ENCODE measurements at places on chromosomes 12 and 14.

GRCh38 chr14:93619176-93619793, 169.0 kb downstream of the PRIMA1 start:
- peak; percentile 4 for DNase-seq

DNA sequence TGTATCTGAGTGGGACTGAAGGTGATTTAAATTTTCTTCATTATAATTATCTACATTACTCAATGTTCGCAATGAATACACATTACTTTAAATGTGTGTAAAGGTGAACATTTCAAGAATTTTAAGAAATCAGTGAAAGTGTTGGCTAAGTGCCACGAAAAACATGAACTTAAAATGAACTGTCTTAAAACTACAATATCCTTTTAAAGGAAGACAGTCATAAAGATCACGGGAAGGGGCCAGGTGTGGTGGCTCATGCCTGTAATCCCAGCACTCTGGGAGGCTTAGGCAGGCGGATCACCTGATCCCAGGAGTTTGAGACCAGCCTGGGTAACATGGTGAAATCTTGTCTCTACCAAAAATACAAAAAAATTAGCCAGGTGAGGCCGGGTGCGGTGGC, 11.2 kb downstream of the MOK start:
- DNase-seq: no peak

DNA sequence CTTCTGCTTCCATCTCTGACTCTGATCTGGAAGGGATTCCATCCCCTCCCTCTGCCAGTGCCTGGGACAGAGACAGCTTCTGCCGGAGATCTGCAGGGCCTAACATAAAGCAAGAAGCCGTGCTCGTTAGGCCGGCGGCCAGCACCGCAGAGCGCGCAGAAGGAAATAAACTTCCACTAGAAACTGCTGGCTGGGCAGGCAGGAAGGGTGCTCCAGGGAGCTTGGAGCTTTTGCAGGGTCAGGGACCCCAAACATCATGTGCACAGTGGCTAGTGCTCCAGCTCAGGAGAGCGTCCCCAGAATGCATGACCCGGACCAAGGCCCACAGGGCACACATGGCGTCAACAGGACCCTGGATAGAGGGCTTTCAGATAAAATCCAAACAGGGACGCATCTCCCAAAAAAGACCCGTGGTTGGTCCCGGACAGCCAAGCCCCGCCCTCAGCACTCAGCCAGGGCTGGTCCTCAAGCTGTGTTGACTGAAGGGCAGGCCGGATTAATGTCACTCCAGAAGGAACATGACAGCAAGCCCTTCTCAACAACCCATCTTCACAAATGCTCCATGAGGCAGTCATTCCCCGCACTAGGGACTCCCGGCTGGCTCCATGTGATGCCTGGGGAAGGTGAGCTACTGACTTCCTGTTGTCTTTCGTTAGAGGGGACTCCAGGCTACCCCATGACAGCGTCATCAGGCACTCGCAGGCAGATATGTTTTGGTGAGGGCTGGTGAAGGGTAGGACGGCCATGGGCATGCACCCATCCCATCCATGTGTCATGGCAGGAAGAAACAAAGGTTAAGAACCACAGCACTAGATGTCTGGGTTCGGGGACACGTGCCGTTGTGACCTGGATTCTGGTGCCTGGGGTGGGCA, 121.5 kb downstream of the CALM1 start:
- DNase-seq: no peak

DNA sequence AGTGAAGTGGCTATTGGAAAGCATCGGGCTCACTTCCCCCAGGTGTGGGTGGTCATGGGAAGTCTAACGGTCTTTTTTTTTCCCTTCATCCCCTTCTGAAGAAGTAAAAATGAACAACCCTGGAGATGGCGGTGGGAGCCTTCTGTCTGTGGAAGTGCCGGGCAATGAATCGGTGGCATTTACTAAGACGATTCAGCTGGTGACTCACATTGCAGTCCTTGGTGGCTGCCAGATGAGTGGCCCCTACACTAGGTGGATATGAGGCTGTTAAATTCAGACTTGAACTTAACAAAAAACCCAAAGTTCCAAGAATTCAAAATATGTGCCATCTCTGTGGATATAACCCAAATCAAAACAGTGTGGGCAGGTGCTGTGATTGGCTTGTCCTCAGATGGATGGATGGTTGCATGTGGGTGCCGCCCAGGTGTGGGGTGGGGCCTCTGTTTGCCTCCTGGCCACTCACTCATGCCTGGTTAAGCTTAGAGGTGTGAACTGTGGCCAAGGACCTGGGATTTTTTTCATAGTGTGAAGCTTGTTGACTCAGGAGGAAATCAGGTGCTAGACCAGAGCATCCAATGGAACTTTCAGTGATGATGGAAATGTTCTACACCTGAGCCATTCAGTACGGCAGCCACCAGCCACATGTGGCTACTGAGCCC, 176.7 kb upstream of the NOS1 start:
- no peak for DNase-seq

GRCh38 chr12:623172-623864, 39.9 kb downstream of the NINJ2 start:
- DNase-seq: no peak

DNA sequence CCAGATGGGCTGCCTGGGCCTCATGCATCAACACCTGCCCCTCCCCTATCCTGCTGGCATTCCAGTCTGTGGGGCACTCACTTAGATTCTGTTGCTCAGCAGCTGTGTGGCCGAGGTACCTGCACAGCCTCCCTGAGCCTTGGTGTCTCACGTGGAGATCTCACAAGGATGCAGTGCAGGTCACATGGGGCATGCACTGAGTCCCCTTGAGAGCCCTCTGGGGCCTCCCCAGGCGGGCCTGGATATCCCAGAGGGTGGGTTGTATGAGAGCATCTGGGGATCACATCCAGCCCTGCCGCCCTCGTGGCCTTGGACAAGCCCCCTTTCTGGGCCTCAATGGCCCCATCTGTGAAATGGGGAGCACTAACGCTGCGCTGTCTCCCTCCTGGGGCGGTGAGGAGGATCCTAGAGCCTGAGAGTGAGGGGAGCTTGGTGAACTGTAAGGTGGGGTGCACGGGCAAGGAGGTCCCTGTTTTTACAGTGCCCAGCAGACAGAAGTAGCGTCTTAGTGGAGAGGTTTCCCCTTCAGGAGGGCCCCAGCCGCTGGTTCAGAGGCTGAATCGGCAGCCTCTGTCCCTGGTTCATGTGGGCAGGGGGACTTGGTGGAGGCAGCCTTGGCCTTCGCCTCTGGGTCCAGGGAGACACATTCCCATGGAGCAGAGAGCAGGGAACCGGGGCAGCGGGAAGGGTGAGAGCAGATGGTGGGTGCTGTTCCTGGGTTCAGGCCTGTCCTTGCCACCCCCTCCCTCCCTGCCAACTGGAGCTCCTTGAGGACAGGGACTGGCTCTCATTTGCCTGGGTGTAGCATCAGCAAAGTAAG, 791 bp upstream of the SLC25A47 start:
- DNase-seq: no peak

DNA sequence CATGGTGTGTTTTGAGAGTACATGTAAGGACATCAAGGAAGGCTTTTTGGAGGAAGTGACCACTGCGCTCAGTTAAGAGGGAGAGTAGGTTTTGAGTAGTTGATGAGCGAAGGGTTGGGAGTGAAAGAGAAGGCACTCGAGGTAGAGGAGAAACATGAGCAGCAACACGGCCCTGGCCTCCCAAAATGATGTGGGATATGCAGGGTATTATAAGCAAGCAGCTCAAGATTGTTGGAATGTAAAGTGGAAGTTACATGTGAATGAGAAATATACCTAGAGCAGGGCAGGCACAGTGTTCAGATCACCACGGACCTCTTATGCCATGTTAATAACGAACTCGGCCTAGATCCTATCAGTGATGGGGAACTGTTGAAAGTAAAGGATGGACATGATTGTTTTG, 2.1 kb upstream of the ARHGDIB start:
- DNase-seq: no peak

- DNase-seq: no peak
Measured at GRCh38 chr14:87508333-87508732, 484.6 kb downstream of the GALC start.

- DNase-seq: no peak
Measured at GRCh38 chr12:76084863-76085519, 506 bp upstream of the NAP1L1 start.

- no peak for DNase-seq
Measured at GRCh38 chr12:124906606-124907261, 7.7 kb downstream of the UBC start.

DNA sequence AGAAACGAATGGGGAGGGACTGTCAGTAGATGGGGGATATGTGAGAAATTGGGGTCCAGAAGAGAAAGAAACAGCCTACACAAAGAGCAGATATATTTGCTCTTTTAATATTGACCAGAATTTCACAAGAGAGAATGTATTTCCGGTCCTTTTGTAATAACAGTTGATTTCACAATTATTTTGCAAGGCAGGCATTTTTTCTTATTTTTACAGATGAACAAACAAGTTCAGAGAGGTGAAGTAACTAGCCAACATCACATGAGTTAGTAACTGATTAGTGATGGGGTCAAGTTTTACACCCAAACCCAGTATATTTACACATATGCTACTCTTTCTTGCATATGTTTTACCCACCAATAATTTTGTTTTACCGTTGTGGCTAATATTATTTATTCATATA, 188.2 kb downstream of the NAV3 start:
- no peak for DNase-seq

Measured in GM04503 (cell line).